Stimulated activated CD4-positive, alpha-beta T cell treated with anti-CD3 and anti-CD28 coated beads, Interleukin-1b, Interleukin-23, amount 100 ng/mL, for 48 hours (primary cell): ENCODE measurements at places on chromosomes 13 and 19.
A peak's percentile ranks its signal among the peaks of the same experiment; 100 is the strongest.

DNA sequence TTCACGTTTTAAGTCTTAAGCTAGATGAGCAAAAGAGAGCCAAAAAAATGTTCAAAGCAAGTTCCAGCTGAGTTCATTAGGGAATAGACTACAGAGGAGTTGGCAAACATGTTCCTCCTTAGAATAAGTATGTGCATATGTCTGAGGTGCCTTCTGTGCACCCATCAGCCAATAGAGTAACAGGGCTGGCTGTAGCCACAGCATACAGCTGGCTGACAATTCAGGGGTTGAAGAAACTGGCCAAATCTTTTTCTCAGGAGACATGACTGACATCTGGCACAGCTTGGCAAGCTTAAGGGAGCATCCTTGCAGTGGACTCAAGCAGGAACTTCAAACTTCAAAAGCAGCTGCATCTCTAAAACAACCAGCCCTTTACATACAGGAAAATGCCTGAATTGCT lies 414.8 kb upstream of the PCDH20 start:
- no peak for DNase-seq

DNA sequence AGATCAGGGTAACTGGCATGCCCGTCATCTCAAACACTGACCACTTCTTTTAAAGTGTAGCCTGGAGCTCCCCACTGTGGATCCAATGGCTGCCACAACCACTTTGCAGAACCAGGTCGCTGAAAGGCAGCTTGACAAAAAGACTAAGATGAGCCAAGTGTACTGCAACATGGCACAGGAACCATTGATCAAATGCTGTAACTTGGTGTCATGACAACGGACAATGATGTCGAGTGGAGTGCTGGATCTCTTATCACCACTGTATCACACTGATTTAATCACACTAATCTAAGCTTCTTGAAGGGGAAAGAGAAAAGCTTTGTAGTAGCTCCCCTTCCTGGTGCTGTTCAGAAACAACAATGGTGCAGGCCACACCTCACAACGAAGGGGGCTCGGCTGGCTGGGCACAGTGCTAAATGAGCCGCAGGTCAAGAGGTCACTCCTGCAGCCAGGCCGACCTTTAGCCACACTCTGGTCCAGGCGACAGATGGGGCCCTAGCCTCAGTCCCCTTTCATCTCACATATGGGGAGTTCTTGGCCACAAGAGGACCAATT lies 2.2 kb upstream of the TNFRSF19 start:
- DNase-seq = no peak

DNA sequence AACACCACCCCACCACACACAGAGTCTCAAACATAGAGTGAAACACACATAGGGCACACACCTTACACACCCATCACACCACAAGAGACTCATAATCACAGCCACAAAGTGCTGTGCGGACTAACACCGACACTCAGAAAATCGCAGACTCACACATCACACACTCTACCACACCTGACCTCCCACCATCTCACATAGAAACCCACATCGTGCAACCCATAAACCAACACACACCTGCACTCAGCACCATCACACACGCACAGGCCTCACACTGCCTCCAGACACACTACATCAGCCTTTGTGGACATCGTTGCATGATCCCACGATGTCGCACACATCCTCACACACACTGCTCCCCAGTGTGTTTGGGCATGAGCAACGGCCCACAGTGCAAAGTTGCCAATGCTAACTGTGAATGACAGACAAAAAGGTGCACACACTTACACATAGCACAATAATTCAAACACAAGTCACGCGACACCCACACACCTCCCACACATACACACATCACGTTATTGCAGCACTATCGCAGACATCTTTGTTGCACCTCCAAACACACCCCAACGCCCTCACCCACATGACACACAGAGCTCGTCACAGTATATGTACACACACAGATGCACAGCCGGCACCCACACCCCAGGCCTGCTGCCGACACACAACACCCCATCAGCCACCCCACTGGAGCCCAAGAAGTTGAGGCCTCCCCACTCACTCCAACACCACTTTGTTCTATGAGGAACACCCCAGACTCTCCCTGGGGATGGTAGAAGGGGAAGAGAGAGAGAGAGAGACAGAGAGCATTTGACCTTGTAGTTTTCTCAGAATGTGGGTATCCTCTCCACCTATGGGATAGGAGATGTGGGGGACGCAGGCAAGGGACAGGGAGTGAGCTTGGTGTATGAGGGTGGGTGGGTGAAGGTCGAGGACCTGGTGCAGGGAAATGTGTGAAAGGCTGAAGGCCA lies 1.2 kb upstream of the ATP1A3 start:
- DNase-seq = no peak

- DNase-seq = no peak
Measured at GRCh38 chr19:869245-870177, 10.0 kb downstream of the CFD start.

- no peak for DNase-seq
Measured at GRCh38 chr13:89925107-89925506, 1422.4 kb upstream of the MIR17HG start.

GRCh38 chr13:37094099-37094498 lies 11.4 kb downstream of the CSNK1A1L start:
- no peak for DNase-seq

GRCh38 chr13:36219883-36220282 lies 5.5 kb upstream of the SOHLH2 start:
- DNase-seq = no peak

DNA sequence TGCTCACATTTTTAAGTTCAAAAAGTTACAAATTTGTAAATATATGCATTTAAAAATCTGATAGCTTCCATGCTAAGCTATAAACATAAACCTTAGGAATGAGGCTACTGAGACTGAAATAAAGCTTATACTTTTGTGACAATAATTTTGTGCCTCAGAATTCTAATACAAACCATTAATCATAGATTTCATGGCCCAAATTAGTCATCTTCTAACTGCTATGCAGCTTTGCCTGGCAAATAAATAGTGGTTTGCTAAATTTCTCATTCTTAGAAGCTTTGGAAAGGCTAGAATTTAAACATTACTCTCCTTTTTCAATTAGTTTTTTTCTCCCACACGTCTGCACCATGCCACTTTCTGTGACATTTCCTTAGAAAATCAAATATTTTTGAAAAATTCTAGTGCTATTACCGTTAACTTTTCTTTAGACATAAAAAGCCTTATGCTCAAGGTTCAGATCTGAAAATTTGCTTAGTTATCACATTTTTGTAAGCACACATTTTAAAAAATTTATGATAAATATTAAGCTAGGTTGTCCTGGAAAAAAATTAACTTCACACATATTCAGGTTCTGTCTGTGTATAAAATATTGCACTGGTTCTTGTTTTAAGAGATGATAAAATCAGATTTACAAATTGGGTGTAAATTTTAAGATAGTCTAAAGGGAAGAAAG lies 46.9 kb downstream of the FNDC3A start:
- DNase-seq = no peak

- DNase-seq = peak; percentile 56
Measured at GRCh38 chr13:40982772-40983171, 36.3 kb downstream of the ELF1 start.

- DNase-seq = peak; percentile 66
Measured at GRCh38 chr19:10408511-10409283, 5.4 kb upstream of the CDC37 start.

- no peak for DNase-seq
Measured at GRCh38 chr19:1987197-1988187, 28.0 kb downstream of the BTBD2 start.

DNA sequence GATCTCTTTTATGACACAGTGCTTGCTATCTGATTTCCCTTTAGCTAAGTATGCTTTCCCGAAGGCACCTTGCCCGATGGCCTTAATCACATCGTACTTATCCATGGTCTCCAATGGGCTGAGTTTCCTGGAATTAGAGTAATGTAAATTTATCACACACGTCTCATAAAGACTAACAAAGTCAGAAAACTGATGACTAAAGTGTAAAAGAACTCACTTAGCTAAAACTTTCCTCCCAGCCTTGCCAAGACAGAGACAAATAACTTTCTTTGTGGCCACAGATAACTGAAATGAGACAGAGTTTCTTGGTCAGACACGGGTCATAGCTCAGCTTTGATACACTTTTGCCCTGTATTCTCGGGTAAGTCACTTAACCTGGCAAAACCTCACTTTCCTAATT lies 1.5 kb downstream of the NEK5 start:
- DNase-seq = no peak

GRCh38 chr13:45511310-45512097 lies 46.8 kb downstream of the COG3 start:
- peak; percentile 5 for DNase-seq

GRCh38 chr19:46784262-46785053 lies 3.9 kb downstream of the SLC1A5 start:
- DNase-seq = peak; percentile 82

- DNase-seq = no peak
Measured at GRCh38 chr13:94620286-94620896, 18.7 kb downstream of the GPR180 start.

DNA sequence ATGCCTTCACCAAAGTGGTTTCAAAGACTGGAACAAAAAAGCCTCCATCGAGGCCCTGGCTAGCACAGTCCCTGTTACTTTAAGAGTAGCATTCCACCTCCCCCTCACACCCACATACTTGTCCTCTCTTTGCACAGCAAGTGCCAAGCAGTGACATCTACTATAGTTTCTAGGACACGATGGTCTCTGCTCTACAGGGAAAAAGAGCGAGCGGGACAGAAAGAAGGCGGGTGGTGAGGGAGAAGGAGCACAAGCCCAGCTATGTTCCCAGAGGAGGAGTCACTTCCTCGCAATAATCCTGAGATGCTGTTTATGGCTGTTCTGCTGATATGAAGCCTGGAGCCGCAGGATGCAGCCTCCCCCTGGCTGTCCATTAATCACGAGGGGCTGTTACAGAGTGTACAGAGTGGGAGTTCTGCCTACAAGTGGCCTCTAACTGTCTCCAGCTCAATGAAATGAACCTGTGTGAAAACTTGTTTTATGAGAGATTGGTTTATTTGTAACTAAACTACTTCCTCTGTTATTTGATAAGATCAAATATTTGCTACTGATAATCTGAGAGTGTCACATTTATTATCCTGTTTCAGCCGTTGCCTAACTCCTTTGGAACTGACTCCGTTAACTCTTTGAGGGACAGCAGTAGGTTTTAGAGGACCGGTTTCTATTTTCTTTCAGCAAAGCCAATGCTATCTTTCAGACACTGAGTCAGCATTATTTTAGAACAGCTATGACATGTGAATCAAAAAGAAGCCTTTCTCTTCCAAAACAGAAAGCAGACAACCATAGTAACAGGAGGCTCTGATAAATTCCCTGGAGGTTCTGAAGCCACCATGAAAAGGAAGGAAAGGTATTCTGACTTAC lies 208.0 kb downstream of the SPRY2 start:
- DNase-seq = no peak

DNA sequence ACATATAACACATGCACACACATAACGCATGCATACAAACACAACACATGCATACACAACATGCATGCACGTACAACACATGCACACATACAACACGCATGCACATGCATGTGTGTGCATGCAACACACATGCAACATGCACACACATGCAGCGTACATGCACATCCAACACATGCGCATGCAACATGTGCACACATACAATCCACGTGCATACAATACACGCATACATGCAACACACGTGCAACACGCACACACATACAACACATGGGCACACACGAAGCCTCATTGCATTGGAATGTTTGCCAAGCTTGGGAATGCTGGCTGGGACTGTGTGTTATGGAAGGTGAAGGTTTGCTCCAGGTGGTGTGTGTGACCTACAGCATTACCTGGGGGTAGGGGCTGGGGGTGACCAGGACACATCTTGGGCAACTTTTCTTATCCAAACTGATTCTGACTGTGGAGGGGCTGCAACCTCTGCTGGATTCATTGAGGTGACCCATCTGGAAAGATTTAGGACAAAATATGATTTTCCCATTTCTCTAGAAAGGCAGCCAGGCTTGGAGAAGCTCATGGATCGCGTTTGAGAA lies 58.9 kb downstream of the SPACA7 start:
- no peak for DNase-seq

DNA sequence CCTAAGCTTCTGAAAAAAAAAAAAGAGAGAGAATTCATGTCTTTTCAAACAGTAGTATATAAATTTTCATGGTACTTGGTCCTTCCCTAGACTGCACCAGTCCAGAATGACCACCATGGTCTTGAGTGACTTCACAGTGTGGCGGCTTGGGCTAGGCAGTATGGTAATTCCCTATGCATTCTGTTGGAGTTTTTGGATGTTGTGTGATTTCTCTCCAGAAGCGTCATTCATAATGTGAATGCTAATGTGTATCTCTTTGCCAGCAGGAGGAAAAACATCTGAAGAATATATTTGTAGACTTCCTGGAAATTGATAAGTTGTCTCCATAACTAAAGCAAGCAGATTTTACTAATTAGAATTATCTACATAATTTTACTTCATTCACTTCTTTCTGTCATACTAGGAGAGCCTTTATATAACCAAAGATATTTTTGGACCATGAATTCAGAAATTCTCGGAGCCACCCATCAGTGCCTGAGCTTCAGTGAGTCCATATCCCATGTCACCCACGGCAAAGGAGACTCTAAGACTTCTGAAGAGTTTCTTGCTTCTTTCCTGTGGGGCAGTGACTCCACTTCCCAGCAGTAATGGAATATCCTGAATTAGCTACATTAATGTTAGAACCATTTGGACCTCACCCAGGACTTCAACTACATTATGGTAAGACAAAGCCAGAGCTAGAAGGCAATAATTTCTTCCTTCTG lies 8.4 kb downstream of the STARD13 start:
- no peak for DNase-seq

DNA sequence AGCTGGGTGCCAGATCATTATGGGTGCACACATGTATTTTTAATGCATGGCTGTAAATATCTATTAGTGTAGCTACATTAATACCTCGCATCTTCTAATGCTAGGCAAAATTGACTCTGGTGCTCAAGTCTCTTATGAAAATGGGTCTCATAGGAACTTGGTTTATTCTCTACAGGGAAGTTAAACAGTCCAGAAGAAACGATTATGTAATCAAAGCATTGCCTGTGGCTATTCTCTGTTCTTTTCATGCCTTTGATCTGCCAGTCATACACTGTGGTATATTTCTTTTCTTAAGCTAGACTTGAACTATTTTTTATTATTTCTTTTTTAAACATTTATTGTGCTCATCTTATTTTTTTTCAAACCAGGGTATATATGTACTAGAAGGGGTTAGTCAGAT lies 1015.0 kb downstream of the SLITRK1 start:
- DNase-seq = no peak

GRCh38 chr13:77448689-77449088 lies 86.8 kb upstream of the SCEL start:
- no peak for DNase-seq

GRCh38 chr19:46719629-46720502 lies 3.0 kb upstream of the PRKD2 start:
- no peak for DNase-seq

DNA sequence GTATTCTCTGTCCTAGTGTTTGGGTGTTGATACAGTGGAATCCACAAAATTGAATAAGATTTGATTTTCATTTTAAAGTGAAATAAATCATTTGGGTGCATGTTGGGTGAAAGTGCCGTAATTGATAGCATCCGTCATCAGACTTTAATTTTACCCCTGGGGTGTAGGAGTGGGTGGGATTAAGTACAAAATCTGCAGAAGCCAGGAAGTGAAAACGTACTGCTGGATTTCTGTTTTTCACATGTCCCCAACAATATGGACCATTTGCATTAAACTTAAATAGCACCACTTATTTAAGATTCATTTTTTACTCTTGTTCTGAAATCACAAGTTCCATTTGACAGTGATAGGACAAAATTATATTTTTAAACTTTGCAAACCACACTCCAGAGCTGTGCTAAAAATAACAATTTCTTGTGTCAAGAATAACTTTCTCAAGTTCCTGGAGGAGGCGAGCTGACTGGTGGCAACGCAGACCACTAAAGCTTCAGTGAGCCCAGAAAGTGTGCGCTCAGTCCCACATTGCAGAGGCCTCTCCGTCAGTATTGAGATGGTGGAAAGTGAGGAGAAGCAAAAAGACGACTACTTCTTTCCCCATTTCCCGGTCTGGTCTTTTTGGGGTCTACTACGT lies 71.3 kb downstream of the ARHGEF7 start:
- no peak for DNase-seq
